ENCODE measurements at places on chromosomes 11 and 22.

- no peak for DNase-seq
Measured at GRCh38 chr11:83265331-83265730, 20.8 kb downstream of the CCDC90B start.

GRCh38 chr11:46491661-46492330 is 100.2 kb upstream of the CHRM4 start:
- DNase-seq, result no peak

- DNase-seq, result peak; percentile 86
Measured at GRCh38 chr22:21982338-21982965, at the start of gene TOP3B. Gene TOP3B (minus strand): TSS chr22:21982787. CDS start chr22:21975709, 7,078 bp downstream.

DNA sequence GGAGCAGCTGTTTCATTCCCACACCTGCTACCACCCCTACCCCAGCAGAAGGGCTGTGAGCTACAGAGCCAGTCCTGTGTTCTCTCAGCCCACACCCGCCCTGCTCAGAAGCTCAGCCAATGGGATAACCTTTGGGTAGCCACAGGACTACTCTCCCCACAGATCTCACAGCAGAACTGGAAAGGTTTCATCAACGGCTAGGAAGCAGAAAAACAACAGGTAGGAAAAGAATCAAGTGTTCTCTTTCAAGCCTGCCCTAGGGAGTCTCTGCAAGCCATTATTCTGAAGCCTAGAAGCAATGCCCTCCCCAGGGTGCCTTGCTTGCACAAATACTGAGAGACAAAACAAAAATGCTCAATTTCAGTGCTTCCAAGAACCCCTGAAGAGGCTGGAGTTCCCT is 77.2 kb downstream of the TMPRSS5 start:
- no peak for DNase-seq

- DNase-seq, result no peak
Measured at GRCh38 chr11:94958121-94958696, 15.1 kb downstream of the CWC15 start.

DNA sequence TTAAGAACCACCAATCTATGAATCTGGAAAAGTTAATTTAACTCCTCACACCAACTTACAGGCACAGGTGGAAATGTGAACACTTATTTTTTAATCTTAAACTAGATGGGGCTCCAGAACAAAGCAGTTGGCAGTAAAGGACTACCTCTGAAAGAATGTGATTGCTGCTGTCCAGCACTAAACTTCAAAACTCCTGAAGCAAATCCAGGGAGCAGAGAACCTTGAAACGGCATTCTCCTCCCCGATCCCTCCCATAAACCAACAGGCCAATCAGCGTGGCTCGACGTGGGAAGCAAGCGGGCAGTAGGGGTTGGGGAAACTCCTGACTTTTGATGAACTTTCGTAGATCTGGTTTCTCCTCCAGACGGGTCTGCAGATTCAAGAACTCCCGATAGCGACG is 5.0 kb downstream of the SNX19 start:
- no peak for DNase-seq

DNA sequence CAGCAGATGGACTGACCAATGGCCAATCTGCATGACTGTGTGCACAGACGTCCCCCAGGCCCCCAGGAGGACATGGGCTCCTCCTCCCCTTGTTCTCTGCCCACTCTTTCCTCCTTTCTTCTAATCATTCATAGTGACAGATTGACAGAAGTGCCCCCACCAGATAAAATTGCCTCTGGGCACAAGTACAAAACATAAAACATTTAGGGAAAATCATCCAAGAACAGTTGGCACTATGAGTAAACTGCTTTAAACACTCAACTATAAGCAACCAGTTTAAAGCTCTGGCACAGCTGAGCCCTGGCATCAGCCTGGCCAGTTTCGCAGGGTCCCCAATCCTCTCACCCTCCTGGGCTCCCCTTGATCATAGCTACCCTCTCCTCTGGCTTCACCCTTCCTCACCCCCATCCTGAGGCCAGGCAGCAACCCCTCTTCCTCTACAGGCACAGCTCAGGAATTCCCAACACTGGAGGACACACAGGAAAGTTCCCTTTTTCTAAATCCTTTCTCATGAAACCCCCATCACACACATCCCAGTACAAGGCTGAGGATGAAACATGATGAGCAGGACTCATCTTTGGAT is 232.9 kb downstream of the BUD13 start:
- DNase-seq, result no peak

- DNase-seq, result no peak
Measured at GRCh38 chr11:33690290-33691065, 10.1 kb downstream of the C11orf91 start.

DNA sequence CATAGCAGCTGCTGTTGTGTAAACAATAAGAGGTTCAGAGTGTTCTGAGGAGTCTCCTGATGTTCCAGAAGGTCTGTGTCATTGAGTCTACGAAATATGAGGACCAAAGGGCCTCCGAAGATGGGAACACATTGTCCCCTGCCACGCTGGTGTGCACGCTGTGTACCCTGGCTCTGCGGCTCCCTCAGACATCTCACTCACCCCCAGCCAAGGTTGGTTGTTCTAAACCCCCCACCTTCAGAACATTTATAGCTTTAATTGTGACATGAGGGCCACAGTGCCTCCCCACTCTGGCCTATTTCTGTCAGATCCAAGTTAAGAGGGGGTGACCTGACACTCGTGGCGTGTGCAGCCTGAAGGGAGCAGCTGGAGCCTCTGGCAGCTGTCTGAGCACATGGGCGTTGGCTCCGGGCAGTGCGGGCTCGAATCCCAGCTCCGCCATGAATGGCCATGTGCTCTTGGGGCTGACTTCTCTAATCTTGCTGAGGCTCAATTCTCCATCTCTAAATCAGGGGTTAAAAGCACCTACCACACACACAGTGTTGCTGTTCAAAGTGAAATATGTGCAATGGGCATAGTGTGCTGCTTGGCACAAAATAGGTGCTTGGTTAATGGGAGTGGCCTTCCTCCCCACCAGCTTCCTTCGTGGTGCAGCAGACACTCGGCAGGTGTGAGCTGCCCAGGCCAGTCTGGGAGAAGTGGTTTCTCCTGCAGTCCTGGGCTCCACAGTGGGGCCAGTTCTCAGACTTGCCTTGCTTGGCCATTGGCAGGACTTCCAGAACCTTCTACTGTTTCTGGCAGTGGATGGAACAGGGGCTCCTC is 39.7 kb upstream of the MICAL2 start:
- DNase-seq, result no peak

- no peak for DNase-seq
Measured at GRCh38 chr11:47271328-47271727, 1.4 kb downstream of the MADD start.

GRCh38 chr11:47531666-47532065 is 21.3 kb downstream of the CELF1 start:
- no peak for DNase-seq

DNA sequence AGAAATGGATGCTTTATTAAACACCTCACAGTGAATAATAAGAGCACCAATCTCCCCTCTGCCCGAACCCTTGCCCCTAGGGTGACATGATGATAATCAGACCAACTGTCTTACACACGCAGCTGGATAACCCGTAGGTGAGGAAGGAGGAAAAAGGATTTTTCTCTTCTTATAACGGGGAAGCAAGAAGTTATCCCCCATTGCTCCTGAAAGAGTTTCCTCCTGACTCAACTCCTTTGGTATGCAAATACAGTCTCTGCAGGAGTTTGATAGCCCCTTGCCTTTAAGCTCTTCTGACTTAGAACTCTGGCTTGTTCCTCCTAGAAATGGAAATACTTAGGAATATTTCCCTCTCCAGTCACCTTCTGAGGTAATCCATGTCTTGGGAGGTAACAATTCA is 455.8 kb downstream of the TMEM135 start:
- no peak for DNase-seq

- no peak for DNase-seq
Measured at GRCh38 chr22:37100589-37101127, 8.9 kb downstream of the TMPRSS6 start.
